NCI-H1417 (cell line): ENCODE measurements at places on chromosomes 2 and 18.
A peak's percentile ranks its signal among the peaks of the same experiment; 100 is the strongest.

- no peak for DNase-seq
Observed at GRCh38 chr18:77086034-77086433, 46.5 kb downstream of the MBP start.

DNA sequence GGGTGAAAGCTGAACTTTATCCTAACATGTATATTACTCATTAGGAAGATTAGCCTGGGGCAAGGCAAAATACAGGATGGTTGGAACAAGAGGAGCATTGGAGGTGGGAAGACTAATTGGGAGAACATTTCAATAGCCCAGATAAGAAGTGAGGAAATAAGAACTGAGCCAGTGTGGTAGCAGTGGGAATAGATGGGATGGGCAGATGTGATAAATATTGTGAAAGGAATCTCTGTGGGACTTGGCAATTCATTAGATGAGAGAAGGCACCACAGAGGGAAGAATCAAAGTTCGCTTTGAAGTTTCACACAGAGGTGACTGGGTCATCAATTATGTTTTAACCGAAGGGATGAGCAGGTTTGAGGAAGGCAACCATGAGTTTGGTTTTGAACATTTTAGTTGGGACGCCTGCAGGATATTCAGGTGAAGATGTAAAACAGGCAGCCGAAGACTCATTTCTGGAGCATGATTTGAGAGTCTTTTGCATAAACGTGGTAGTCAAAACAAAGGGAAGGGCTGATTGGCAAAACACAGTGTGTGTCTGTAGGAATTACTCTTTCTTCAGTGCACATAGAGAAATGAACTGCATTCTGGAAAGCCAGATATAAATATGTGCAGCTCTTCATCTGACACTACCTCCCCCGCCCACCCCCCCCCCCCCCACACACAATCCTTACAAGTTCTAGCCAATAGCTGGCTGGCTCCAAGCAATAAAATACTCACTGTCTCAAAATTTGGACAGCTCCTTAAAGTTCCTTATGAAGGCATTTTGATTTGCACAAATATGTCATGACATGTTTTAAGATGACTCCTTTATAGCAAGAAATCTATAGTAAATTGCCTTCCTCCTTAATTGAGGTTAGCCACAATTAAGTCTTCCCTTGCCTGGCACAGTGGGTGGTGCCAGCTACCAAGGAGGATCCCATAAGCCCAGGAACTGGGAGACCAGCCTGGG lies 1.9 kb upstream of the SLC1A4 start:
- DNase-seq = peak; percentile 26

DNA sequence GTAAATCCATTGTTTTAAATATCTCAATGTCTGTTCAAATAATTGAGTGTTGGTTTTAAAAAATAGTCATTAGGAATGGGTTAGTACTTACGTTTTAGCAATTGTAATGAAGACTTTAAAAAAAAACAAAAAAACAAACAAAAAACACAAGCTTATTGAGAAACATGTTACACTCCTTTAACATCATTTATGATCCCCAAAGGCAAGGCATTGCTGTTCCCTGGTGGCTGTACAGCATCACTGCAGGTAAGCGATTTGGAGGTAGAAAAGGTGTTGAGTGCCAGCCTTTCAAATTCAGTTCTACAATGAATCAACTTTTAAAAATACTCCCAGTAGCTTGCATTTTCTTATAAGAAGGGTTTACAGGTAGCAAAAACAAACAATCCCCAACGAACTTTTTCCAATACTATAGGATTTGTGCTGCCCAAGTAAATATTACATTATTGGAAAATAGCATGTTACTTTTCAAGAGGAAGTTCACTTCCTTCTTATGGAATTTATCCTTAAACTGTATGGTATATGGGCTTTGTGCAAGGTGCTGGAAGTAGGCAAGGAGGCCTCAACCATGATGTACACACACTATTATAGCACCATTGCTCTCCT lies 27.5 kb downstream of the CNRIP1 start:
- DNase-seq = peak; percentile 22

GRCh38 chr2:212665948-212666347 lies 127.3 kb upstream of the ERBB4 start:
- no peak for DNase-seq

DNA sequence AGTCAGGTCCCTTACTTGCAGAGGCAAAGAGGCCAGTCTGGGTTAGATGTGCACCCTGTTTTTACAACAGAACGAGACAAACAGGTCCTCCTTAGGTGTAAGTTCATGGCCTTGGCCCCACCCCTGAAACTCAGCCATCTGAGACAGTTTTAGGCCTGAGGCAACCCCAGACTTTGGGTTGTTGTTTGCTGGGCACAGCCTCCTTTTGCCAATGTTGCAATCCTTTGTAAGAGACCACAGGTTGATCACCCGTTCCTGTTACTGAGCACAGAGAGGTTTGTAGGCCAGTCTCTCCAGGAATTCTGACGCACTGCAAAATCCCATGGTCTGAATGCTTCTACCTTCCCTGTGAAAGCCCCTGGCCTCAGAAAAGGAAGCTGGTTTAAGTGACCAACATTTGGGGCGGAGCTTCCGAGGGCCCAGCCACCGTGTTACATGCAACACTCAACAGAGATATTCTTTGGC lies 15.5 kb upstream of the IL1RN start:
- no peak for DNase-seq

GRCh38 chr2:1673160-1673944 lies 71.0 kb downstream of the PXDN start:
- DNase-seq = no peak

DNA sequence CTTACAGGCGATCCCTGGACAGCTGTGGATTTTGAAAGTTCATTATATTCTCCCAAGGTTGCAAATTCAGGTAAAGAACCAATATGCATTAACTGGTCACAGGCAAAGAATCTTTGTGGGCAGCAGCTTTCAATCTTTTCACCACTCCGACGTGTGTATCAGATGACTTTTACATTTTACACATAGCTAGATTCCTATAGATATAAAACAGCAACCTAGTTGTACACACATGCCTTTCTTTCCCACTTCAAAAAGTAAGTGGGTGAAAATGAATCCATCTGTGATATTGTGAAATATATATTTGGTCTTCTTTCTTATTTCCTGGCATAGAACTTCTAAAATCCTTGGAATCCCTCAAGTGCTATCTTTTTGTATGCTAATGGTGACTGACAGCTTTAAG lies 72.5 kb downstream of the SCG2 start:
- DNase-seq = no peak

- peak; percentile 29 for DNase-seq
Observed at GRCh38 chr2:11677136-11678055, 7.4 kb upstream of the NTSR2 start.

- DNase-seq = no peak
Observed at GRCh38 chr2:136334967-136335366, 217.0 kb upstream of the CXCR4 start.

- DNase-seq = no peak
Observed at GRCh38 chr2:148568597-148568996, 76.0 kb upstream of the EPC2 start.

DNA sequence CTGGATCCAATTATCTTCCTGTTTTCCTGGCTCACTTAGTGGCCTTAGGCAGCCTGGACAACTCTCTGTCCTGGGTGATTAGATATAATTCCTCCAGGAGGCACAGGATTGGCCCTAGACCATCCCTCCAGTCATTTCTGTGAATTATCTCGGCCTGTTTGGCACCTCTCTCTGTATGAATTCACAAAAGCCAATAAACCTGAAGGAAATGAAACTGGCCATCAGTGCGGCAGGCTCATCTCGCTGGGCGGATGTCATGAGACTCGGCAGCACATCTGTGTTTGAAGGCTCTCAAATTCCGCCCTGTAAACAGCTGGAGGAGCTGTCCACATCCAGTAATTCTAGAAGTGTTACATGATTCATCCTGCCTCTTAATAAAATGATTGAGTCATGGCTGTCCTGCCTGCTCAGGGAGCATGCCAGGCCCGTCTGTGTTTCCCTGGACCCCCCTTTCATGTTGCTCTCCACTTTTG lies 38.6 kb downstream of the ACOXL start:
- no peak for DNase-seq

DNA sequence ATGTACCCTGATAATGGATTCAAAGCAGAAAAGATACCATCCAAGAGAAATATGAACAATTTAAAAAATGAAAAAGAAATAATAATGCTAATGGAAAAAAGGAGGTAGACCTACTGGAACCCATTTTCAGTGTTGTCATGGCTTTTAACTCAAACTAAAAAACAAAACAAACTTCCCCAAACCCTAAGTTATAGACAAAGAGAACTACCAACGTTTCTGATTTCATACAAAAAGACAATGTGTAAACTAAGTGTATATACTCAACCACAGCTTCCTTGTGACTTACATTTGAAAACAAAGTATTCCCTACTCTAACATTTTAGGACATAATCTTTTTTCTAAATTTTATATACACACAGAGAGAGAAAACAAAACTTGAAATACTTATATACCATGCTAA lies 45.9 kb downstream of the ACVR1 start:
- no peak for DNase-seq

DNA sequence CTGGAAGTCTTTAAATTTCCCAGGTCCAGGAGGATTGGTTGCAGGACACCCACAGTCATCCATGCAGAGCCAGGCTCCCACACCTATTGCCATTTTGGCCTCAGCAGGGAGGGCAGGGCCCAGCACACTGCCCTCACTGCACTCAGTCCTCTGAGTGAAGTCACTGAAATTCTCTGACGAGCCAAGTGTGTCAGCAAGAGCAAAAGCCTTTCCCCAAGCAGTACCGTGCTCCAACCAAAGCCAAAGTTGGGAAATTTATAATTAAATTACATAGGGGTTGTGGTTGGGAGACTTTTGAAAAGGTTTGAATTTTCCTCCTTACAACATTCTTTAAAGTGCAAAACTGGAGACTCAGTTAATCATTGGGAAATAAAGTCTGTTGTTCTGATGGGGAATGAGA lies 98.5 kb upstream of the CD226 start:
- no peak for DNase-seq
